Left forelimb (tissue), 1 donor: ENCODE measurements at places on chromosomes 5 and 9.

- no peak for DNase-seq
Observed at GRCh38 chr5:120539471-120539870, 75.4 kb downstream of the PRR16 start.

DNA sequence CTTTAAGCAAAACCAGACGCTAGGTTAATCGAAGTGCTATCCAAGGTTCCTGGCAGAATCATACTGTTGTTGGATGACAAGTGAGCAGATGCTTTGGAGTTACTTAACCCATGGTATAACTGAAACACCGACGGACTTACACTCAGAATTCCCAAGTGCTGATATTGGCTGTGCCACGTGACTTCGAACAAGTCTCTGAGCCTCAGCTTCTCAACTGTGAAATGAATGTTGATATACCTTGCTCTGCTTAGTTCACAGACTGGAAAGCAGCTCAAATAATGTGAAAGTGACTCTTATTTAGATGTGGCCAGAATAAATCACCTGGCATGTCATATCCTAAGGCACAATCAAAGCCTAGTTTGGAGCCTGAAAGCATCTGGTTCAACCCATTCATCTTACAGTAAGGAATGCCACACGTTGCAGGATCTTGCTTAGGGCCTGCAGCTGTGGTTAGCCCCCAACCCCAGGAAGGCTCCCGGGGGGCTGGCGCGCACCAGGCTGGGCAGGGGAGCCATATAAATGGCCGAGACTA is 759 bp downstream of the GEMIN5 start:
- no peak for DNase-seq

DNA sequence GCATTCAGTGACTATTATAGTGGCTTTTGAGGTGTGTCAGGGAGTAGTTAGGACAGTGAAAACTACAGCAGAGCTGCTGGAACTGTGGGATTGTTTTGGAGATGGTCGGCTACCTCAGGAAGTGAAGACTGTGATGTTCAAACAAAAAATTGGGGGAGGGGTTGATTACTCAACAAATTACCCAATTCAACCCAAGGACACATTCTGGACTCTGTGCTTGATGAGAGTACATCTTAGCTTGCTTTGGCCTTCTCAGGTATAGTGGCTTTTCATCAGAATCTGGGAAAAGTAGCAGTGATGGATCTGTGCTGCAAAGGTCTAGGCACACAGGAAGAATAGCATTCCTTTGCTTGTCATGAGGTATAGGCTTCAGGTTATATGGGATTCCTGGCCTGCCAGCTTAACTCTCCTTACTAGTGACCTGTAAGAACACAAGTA is 47.0 kb downstream of the SLC44A1 start:
- DNase-seq: no peak

DNA sequence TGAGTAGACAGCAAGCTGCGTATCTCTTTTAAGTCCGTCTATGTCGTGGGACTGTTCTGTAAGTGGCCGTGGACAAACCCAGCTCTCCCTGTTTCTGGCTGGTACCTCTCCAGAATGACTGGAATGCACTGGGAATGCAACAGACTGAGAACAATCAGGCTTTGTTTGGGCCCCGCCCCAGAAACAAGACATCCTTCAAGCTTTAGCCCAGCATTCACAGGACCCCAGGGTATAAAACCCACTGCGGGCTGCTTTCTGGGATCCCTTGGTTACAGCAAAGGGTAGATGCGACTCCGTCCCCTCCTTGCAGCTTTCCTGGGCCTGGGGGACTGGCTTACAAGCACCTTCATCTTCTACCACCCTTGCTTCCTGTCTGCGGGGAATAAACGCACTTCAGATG is 45.6 kb upstream of the SPTLC1 start:
- no peak for DNase-seq

GRCh38 chr5:169339869-169340268 is 38.9 kb upstream of the SLIT3 start:
- no peak for DNase-seq

DNA sequence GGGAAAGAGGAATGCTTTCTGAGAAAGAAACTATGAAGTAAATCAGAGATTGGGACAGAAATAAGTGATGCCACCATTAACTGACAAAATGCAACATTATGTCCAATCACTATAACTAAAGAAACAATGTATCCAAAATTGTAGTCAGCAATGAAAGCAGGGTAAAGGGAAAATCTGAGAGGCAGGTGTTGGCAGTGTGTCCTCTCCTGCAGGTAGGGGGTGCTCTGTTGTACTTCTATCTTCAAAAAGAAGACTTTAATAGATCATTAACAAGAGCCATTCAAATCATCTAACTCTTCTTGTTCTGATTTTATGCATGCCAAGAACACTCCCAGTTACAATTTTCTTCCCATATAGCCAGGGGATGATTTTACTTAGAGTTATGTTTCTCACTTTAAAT is 1275.7 kb downstream of the PTPRD start:
- DNase-seq: no peak
